ENCODE measurements at places on chromosomes 11 and 22. TPM values are rescaled to one million over a fixed set of nuclear protein-coding genes. Genes with fewer than 3 reads are reported as not detected.

ZNF280B gene
- total RNA-seq: 2.7 TPM

RASGRP2 gene
- 159 TPM for total RNA-seq

TRPC6 gene
- total RNA-seq: not detected

MFRP gene
- not detected for total RNA-seq

C11orf42 gene
- not detected for total RNA-seq

CASP5 gene
- total RNA-seq: not detected

DENND6B gene
- total RNA-seq: 9.5 TPM

PDE3B gene
- 125 TPM for total RNA-seq

ARVCF gene
- 1.5 TPM for total RNA-seq

PITPNB gene
- total RNA-seq: 73.3 TPM

DNA sequence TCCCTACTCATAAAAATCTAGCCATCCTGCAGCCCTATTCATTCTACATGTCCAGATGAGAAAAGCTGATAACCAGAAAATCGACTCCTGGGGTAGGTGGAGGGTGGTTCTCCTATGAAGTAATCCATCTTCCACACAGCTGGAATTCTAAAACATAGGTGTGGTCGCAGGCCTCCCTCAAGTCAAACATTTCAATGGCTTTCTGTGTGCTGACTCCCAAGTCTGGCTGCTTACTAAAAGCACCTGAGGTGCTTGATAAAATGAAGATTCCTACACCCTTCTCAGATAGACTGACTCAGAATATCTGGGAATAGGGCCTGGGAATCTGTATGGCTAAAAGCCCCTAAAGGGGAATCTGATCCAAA, 26.1 kb downstream of the IRAG1 start:
- no peak overlapping the region for H3K27ac ChIP-seq
- DNase-seq: no peak
- peaks cover 2% of the 10 kb centered on the region for H3K4me1 ChIP-seq
- H3K4me3 ChIP-seq: no peak overlapping the region

DNA sequence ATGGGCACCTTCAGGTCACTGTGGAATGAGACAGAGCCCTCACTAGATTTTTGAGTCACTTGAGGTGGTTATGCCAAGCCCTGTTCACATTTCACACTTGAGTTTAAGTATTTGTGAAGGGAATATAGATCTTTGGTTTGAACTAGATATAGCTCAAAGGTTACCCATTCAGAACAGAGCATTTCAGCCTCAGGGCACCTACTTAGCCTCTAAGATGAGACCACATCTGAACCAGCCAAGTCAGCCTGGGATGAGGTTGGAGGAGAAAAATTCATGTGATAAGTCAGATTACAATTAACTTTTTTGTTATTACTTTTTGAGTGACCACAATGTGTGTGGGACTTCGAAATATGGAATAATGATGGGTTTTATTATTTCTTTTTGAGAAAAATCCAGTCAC, 127.8 kb downstream of the TEAD1 start:
- peaks cover 56% of the 10 kb centered on the region for H3K27me3 ChIP-seq
- DNase-seq: no peak
- H3K4me3 ChIP-seq: no peak overlapping the region

GRCh38 chr11:68893282-68893681, 10.3 kb downstream of the MRPL21 start:
- no peaks in the 10 kb centered on the region for H3K4me1 ChIP-seq
- H3K36me3 ChIP-seq: peaks cover 16% of the 10 kb centered on the region
- no peaks in the 10 kb centered on the region for H3K27me3 ChIP-seq
- no peak overlapping the region for H3K4me3 ChIP-seq

- peak overlapping the region; percentile 15 for H3K4me3 ChIP-seq
- no peak for DNase-seq
- H3K36me3 ChIP-seq: peaks cover 10% of the 10 kb centered on the region
- H3K27ac ChIP-seq: no peak overlapping the region
- H3K4me1 ChIP-seq: peaks cover 37% of the 10 kb centered on the region
These were observed 129.5 kb downstream of the SLC1A2 start for GRCh38 chr11:35289821-35290220.

GRCh38 chr22:46617207-46617985, 2.8 kb upstream of the GRAMD4 start:
- peaks cover 20% of the 10 kb centered on the region for H3K4me1 ChIP-seq
- no peaks in the 10 kb centered on the region for H3K36me3 ChIP-seq
- H3K27me3 ChIP-seq: no peaks in the 10 kb centered on the region
- no peak overlapping the region for H3K27ac ChIP-seq
- no peak for DNase-seq

DNA sequence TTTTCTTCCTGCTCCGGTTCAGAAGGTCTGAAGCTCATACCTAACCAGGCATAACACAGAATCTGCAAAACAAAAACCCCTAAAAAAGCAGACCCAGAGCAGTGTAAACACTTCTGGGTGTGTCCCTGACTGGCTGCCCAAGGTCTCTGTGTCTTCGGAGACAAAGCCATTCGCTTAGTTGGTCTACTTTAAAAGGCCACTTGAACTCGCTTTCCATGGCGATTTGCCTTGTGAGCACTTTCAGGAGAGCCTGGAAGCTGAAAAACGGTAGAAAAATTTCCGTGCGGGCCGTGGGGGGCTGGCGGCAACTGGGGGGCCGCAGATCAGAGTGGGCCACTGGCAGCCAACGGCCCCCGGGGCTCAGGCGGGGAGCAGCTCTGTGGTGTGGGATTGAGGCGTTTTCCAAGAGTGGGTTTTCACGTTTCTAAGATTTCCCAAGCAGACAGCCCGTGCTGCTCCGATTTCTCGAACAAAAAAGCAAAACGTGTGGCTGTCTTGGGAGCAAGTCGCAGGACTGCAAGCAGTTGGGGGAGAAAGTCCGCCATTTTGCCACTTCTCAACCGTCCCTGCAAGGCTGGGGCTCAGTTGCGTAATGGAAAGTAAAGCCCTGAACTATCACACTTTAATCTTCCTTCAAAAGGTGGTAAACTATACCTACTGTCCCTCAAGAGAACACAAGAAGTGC, 661 bp upstream of the MALAT1 start:
- H3K27me3 ChIP-seq: no peaks in the 10 kb centered on the region
- DNase-seq: peak; percentile 73
- H3K36me3 ChIP-seq: no peaks in the 10 kb centered on the region

- H3K4me1 ChIP-seq: no peaks in the 10 kb centered on the region
- no peak overlapping the region for H3K4me3 ChIP-seq
- H3K36me3 ChIP-seq: peaks cover 12% of the 10 kb centered on the region
- no peak for DNase-seq
- H3K27me3 ChIP-seq: no peaks in the 10 kb centered on the region
These were observed 13.5 kb downstream of the TCIRG1 start for GRCh38 chr11:68052137-68052873.

DNA sequence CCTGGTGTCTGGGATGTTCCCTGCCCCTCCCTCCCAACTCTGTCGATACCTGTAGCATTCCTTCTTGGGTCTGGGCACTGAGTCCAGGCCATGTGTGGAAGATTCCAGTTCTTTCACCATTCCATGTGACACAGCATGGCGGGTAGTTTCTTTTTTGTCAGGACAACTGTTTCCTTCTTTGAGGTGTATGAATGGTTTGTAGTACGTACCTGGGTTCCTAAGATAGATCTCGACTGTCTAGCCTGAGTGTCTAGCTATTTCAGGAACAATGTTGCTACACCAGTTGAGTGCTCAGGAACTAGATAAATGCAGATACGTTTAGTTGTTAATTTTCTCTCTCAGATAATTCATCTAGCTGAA, 43.3 kb downstream of the TNRC6B start:
- H3K27ac ChIP-seq: no peak overlapping the region
- H3K4me1 ChIP-seq: peaks cover 48% of the 10 kb centered on the region
- H3K36me3 ChIP-seq: peaks cover 22% of the 10 kb centered on the region

- H3K36me3 ChIP-seq: no peaks in the 10 kb centered on the region
- peak; percentile 64 for DNase-seq
- H3K4me3 ChIP-seq: no peak overlapping the region
- no peak overlapping the region for H3K27ac ChIP-seq
- peaks cover 49% of the 10 kb centered on the region for H3K27me3 ChIP-seq
These were observed 38.5 kb upstream of the GLYATL1 start for GRCh38 chr11:58900479-58901420.

- H3K36me3 ChIP-seq: no peaks in the 10 kb centered on the region
- H3K4me1 ChIP-seq: peaks cover 5% of the 10 kb centered on the region
- DNase-seq: no peak
- H3K4me3 ChIP-seq: no peak overlapping the region
- no peak overlapping the region for H3K27ac ChIP-seq
These were observed 68.9 kb upstream of the POU2AF2 start for GRCh38 chr11:111176603-111177002.

DNA sequence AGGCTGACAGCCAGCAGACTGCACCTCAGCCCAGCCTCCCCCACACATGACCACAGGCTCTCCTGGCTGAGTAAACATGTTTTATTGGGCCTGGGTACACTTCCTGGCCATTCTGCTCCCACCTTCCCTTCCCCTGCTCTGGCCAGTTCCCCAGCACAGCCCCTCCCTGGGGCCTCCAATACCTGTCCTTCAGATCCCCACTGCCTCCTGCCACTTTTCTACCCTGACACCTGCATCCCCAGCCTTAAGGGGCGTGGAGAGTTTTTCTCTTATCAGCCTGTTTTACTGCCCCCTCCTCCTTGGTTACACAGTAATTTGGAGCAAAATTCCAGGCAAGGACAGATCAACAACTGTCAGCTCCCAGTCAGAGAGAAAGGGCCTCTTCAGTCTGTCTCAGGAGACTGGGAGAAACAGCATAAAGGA, at the start of gene ISX:
Gene ISX (plus strand): TSS at position 363 of the 423 bp plus-strand sequence. CDS start 930 bp downstream, outside the sequence.
- no peak within 1 kb of the TSS for H3K27ac ChIP-seq
- H3K36me3 ChIP-seq: no peaks in the 10 kb centered on the region
- DNase-seq: no peak
- no peak within 1 kb of the TSS for H3K4me3 ChIP-seq
